ENCODE measurements at places on chromosomes 4 and X.

GRCh38 chrX:37599729-37600128 lies 28.3 kb downstream of the LANCL3 start:
- no peak for DNase-seq

- no peak for DNase-seq
Observed at GRCh38 chrX:51336584-51336983, 4.0 kb downstream of the NUDT10 start.

GRCh38 chrX:153765138-153766079 lies 1.4 kb downstream of the PLXNB3 start:
- DNase-seq = no peak

- DNase-seq = no peak
Observed at GRCh38 chr4:95186666-95187065, 362.1 kb downstream of the UNC5C start.

DNA sequence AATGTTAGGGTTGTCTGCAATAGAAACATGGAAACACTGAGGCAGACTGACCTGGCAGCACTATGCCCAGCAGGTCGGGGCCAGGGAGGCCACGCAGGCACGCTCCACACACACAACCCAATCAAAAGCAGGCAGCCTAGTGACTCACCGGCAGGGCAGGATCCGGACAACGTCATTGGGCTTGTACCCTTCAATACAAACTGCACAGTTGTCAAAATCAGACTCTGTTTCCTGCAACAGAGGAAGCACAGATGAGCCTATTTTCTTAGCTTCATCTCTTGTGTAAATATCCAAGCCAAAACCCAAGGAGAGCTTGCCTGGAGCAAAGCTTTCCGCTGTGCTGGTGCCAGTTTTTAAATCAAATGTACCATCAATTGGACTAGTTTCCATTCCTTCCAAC lies 185.8 kb downstream of the RNF150 start:
- no peak for DNase-seq

- DNase-seq = no peak
Observed at GRCh38 chr4:914531-914930, 17.6 kb downstream of the GAK start.
